ENCODE measurements at places on chromosomes 7 and 10.

- DNase-seq = no peak
These were observed 141.6 kb downstream of the PKD1L1 start for GRCh38 chr7:47806701-47807103.

DNA sequence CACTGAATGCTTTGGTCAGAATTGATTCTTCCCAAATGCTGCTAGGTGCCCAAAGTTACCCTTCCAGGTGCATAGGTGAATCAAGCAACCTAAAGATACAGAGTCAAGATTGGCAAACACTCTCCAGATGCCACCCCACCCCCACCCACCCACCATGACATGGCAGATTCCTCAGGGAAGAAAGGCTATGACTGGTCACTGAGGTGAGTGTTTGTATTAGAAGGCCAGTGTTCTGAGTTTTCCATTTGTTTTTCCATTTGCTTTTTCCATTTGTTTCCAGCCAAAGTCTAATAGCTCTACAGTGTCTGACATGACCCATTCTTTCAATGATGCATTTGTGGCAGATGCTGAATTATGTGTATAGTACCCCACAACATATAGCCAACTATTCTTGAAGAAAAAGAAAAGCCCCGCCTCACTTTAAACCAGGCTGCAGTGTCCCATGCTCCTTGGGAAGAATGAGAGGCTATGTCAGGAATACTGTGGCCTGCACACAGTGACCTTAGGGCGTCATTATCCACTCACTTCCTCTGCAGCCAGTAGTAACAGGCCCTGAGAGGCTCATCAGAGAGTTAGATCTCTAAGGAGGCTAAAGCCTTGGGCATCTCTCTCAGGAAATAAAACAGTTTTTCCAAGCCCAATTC is 16.1 kb upstream of the HIBADH start:
- DNase-seq = no peak

DNA sequence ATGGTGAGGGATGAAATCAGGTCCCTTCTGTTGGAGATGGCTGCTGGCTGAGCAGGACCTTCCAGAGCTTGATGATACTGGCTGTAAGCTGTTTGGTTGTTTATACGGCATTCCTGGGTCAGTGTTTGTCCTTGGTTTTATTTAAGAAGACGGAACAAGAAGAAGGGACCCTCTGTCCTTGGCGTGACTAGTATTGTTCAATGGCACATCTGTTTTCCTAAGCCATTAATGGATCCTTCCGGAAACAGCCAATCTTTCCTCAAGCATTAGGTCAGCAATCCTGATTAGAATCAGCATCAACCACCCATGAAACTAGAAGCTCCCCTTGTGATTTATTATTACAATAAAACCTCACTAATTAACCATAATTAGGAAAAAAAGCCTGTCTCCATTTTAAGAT is 128.7 kb upstream of the KIAA1217 start:
- no peak for DNase-seq

- no peak for DNase-seq
These were observed 249.8 kb upstream of the VSTM2A start for GRCh38 chr7:54292171-54292925.

DNA sequence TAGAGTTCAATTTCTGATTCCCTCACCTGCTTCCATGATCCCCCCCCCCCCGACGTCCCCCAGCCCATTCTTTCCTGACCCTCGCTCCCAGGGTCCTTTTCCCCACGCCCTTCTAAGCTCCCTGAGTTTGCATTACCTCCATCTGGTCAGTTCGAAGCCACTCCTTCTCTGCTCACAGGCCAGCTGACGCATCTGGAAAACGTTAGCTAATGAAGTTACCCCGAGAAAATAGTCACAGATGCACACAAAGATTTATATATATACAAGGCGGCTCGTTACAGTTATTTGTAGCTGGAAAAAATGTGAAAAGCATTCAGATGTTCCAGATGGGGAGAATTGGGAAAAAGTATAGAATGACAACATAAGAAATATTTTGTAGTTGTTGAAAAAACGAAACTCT is 630.0 kb upstream of the FOXK1 start:
- no peak for DNase-seq

DNA sequence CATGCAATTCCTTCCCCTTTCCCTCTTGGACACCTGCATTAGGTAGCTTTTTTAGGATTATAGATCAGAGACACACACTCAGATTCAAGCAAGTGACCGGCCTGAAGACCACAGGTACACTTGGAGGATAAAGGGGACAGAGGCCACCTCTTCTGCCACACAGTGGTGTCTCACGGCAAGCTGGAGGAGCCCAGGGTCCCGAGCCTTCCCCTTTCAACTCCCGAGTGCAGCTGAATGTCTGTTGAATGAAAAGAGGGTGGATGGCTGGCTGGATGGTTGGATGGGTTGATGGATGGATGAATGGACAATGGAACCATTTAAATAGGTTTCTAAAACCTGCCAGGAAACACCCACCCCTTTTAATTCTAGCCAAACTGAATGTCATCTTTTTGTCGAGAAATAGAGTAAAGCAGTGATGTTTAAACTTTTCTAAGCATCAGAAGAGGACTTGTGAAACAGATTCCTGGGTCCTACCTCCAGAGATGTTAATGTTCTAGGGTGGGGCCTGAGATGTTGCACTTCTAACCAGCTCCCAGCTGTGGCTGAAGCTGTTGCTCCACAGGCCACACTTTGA is 49.2 kb upstream of the ZMIZ1 start:
- DNase-seq = no peak

DNA sequence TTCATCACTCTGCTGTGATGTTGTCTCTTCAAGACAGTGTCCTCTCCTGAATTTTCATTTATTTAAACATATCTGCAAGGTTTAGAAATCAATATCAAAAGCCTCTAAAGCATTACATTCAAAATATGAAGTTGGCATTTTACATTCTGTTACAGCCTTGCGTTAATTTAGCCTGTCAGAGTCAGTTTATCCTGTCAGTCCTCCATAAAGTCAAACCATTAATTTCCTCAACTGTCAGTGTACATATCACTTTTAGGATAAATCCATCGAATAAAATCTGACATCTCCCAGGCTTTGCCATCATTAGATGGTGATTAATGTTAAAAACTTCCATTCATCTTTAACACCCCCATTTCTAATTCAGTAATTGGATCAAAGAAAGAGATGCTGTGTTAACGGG is 77.0 kb downstream of the NPY start:
- DNase-seq = no peak

DNA sequence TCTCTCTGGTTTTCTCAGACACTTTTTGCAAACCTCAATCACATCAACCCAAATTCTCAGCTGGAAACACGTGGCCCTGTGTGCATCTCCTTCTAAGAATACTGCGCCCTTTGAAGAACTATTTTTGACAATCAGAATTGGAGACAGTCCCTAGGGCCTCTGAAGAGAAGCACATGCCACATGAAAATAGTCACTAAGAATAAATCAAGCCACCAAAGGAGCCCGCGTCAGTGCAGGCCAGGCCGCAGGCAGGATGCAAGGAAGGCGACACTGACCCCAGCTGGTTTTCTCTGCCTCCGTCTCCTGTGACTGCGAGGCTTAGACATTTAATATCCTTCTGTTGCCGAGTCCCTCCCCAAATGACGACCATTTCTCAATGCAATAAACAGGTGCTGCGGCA is 88.0 kb upstream of the ADAM12 start:
- DNase-seq = no peak

GRCh38 chr7:42645906-42646305 is 266.0 kb downstream of the C7orf25 start:
- no peak for DNase-seq

DNA sequence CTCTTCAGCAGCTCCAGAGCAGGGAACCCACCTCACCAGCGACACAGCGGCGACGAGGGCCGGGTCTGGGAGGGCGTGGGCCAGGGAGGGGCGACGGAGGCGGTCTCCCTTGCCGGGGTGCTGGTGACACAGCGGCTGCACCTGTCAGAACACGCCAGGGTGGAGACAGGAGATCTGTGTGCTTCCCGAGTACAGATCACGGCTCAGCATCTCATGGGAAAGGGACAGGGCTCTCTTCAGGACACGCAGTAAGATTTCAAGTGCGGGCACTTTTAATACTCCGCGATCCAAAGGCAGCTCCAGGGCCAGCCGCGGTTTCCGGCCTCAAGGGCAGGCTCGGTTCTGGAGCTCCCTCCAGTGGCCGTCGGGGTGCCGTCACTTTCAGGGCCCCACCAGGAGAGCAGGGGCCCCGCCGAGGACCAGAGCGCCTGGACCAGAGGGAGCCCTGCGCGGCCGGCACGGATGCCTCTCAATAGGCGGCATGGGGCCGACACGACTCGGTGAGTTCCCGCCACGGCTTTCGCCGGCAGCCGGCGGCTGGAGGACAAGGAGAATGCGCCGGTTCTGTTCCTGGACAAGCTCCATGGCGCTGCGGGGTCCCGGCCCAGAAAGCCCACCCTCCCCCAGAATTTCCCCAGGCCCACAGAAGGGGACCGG is 21.4 kb downstream of the GPR146 start:
- peak; percentile 84 for DNase-seq

DNA sequence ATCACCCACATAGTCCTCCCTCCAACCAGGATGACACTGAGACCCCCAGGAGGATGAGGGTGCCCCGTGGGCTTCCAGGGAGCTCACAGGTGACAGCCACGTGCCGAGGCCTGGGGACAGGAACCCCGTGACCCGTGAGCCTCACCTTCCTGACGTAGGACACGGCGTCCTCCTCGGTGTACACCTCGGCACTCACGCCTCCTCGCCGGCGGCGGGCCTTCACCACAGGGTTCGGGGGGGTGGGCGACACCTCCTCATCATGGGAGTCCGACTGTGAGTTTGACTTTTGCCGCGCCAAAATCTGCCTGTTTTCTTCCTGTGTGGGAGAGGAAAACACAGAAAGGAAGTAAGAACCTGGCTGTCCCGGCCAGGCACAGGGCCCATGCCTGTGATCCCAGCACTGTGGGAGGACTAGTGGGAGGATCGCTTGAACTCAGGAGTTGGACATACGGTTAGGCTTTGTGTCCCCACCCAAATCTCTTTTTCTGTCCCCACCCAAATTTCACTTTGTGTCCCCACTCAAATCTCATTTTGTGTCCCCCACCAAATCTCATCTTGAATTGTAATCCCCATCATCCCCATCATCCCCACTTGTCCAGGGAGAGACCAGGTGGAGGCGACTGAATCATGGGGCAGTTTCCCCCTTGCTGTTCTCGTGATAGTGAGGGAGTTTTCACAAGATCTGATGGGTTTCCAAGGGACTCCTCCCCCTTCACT is 45.9 kb upstream of the DNAAF5 start:
- DNase-seq = no peak

DNA sequence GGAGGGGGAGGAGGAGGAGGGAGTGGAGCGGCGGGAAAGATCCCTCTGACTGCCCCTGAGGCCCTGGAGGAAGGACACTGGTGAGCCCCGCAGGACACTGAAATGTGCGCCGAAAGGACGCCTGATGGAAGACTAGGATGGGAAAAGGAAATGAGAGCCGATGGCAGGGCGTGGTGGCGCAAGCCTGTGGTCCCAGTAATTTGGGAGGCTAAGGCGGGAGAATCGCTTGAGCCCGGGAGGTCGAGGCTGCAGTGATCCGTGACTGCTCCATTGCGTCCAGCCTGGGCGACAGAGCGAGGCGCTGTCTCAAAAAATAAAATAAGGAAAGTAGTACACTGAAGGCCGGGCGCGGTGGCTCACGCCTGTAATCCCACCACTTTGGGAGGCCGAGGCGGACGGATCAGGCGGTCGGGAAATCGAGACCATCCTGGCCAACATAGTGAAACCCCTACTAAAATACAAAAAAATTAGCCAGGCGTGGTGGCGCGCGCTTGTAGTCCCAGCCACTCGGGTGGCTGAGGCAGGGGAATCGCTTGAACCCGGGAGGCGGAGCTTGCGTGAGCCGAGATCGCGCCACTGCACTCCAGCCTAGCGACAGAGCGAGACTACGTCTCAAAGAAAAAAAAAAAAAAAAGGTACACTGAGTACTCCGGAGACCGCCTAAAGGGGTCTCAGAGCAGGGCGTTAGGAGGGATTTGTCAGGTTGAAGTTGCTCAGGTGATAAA is 561 bp upstream of the HNRNPF start:
- DNase-seq = peak; percentile 54

- DNase-seq = no peak
These were observed 58.3 kb upstream of the COMTD1 start for GRCh38 chr10:75294031-75294437.

- no peak for DNase-seq
These were observed 863 bp downstream of the ST8SIA6 start for GRCh38 chr10:17453373-17454091.

GRCh38 chr10:77925410-77925794 is 1.2 kb downstream of the DLG5 start:
- no peak for DNase-seq

DNA sequence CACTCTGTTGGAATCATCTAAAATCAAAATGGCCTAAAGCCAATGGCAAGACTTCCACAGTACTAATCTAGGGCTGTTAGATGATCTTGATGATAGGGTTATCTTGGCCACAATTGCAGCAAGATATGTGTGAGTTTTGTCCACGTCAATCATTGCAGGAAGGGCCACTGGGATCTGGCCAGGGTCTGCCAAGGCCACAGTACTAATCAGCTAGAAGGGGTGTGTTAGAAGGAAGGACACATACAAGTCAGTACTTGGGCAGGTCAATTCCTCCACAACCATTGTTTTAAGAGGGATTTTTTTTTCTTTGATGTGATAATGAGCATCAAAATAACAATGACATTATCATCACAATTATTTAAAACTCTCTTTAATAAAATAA is 1.6 kb downstream of the LMOD2 start:
- DNase-seq = no peak

GRCh38 chr10:24871011-24871935 is 81.1 kb downstream of the PRTFDC1 start:
- no peak for DNase-seq

DNA sequence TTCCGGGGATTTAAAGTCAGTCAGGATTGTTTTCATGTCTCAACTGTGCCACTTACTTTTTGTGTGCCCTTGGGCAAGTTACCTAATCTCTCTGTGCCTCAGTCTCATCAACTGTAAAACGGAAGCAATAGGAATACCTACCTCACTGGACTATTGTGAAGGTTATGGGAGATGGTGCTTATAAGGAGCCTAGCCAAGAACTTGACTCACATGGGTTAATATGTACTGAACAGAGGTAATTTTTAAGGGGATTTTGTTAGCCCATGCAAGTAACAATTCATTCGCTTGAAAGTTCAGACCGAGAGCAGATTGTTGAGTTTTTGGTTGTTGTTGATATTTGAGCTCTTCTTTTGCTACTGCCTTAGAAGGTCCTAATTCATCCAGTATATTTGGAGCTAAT is 202.9 kb downstream of the ZNF365 start:
- no peak for DNase-seq

- no peak for DNase-seq
These were observed 289.8 kb upstream of the HABP2 start for GRCh38 chr10:113263056-113263455.
